ENCODE measurements at places on chromosomes 3 and 15.

- ATAC-seq = no peak
These were observed 9.9 kb downstream of the SEMA4B start for GRCh38 chr15:90211009-90211408.

DNA sequence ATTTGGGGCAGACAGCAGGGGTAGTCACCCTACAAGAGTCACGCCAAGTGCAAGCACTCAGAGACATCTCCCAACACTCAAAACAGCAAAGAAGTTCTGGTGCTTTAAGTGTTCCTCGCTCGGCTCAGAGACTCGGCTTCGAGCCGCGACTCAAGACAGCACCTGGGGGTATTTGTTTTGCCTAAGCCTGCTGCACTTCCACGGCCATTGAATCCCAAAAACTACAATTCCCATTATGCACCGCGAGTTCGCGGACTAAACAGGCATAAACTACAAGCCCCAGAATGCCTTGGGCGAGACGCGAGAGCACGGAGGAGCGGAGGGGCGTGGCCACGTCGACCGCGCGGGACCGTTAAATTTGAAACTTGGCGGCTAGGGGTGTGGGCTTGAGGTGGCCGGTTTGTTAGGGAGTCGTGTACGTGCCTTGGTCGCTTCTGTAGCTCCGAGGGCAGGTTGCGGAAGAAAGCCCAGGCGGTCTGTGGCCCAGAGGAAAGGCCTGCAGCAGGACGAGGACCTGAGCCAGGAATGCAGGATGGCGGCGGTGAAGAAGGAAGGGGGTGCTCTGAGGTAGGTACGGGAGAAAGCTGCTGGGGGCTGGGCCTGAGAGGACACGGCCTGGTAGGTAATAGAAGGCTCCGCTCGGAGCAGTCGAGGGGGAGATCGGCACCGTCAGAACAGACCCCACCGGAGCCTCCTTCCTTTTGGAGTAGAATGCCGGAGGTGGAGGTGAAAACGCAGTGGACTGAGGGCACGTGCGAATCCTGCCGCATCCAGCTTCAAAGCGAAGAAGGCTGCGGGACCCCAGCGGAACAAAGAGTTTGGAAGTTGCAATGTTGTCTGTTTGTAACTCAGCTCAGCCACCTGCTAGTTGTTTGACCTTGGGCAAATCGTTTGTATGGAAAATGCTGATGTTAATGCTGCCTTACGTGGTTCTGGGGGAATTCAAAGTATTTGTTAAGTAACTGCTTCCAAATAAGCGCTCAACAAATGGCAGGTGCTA lies at the start of gene BUB1B:
TSS of gene BUB1B (plus strand) at position 381 of the 1,000 bp plus-strand sequence. CDS start at position 533, 152 bp downstream.
- peak; percentile 96 for ATAC-seq

GRCh38 chr3:125042725-125043406 lies 12.9 kb downstream of the HEG1 start:
- ATAC-seq = no peak

GRCh38 chr3:136658946-136659682 lies 93.1 kb downstream of the STAG1 start:
- no peak for ATAC-seq

GRCh38 chr3:183487896-183488295 lies 59.5 kb upstream of the MCF2L2 start:
- no peak for ATAC-seq

- peak; percentile 49 for ATAC-seq
These were observed at the start of gene RBPMS2 for GRCh38 chr15:64775551-64776401. RBPMS2 (minus strand) TSS chr15:64775589; CDS start chr15:64775319, 270 bp downstream.

DNA sequence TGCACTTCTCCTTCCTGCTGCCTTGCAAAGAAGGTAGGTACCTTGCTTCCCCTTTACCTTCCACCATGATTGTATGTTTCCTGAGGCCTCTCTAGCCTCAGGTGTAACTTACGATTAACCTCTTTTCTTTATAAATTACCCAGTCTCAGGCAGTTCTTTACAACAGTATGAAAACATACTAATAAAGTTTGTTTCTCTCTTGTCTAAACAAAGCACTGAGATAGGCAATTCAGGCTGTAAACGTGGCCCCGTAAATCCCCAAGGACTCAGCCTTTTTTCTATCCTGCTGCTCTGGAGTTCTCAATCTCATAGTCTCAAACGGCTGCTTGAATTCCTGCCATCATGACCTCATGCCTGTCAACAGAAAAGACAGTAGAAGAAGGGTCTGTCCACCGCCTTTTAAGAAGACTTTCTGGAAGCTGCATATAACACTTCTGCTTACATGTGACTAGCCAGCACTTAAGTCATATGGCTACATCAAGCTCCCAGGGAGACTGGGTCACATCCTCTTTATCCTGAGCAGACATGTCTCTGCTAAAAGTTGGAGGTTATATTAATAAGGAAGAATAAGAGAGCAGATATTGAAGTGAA lies 257.8 kb downstream of the EBLN2 start:
- no peak for ATAC-seq

- ATAC-seq = no peak
These were observed 216.8 kb upstream of the CD96 start for GRCh38 chr3:111325160-111325718.

- no peak for ATAC-seq
These were observed 679.0 kb upstream of the DPPA4 start for GRCh38 chr3:110016235-110016815.

GRCh38 chr3:47120138-47120537 lies 43.8 kb downstream of the SETD2 start:
- no peak for ATAC-seq

DNA sequence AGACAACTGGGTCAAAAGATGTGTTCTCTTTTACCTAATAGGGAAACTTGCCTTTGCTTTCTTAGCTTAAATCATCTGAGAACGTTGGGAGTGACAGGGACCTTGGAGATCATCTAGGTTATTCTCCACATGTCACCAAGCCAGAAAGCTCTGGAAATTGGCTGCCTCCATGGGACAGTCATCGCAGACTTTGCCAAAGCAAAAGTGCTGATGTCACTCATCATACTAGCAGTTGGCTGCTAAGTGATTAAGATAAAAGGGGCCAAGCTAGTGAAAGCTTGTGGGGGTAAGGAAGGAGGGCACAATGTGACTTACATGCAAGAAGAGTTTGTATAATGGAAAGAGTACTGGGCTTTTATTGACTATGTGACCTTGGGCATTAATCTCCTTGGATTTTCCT lies 198.0 kb upstream of the PFN2 start:
- no peak for ATAC-seq

DNA sequence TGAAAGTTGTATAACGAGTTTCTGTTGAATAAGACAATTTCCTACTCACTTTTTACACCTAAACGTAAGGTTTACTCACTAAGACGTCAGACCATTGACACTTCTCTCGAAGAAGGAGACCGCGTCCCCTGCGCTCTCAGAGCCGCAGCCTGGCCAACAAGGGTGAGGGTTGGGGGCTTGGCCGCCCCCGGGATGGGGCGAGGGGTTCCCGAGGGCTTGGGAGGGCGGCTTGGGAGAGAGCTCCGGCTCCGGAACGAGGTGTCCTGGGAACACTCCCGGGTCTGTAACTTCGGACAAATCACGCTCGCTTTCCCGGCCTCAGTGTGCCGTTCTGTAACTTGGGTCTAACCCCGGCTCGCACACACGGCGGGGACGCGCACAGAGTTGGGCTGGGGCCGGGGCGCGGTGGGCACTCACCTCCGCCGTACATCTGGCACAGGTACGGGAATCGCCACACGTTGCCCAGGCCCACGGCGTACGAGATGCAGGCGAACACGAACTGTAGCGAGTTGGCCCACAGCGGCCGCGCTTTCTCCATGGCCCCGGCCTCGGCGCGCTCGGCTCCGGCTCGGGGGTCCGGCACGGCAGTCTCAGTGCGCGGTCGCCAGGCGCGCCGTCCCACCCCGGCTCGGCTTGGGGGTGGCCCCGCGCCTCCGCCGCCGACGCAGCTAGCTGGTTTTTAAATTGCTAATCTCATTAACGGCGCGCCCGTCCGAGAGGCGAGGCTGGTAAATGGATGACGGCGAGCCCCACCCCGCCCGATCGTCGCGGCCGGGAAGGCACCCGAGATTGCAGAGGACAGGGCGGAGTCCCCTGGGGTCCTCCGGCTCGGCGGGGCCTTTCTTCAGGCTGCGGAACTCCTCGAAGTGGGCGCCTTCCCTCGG lies at the start of gene SLC6A20:
TSS of gene SLC6A20 (minus strand) at position 655 of the 884 bp plus-strand sequence. CDS start at position 538, 117 bp downstream.
- ATAC-seq = peak; percentile 40

- no peak for ATAC-seq
These were observed 3.2 kb downstream of the SSR3 start for GRCh38 chr3:156551746-156552145.

DNA sequence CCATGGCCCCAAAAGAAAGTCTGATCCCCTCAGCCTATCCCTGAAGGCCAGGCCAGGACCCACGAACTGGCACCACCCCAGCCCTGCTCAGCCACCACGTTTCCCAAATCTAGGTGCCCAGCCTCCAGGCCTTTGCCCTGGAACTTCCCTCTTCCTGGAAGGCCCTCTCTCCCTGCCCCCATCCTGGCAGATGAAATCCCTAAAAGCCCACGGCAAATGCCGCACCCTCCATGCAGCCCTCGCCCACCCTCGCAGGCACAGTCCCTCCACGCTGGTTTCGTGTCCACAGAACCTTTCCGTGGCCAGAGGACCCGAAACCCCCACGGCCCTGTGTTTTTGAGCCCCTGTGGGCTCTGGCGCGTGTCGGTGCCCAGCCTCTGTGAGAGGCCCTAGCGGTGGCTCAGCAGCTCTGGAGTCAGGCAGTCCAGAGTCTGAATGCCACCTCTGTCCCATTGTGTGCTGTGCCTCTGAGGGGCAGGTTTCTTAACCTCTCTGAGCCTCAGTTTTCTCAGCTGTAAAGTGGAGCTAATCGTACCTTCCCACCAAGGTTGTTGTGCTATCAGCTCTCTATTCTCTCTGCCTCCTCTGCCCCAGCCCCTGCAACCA lies 138.5 kb upstream of the IQSEC1 start:
- ATAC-seq = no peak

GRCh38 chr3:111027868-111028267 lies 43.7 kb upstream of the NECTIN3 start:
- ATAC-seq = no peak

DNA sequence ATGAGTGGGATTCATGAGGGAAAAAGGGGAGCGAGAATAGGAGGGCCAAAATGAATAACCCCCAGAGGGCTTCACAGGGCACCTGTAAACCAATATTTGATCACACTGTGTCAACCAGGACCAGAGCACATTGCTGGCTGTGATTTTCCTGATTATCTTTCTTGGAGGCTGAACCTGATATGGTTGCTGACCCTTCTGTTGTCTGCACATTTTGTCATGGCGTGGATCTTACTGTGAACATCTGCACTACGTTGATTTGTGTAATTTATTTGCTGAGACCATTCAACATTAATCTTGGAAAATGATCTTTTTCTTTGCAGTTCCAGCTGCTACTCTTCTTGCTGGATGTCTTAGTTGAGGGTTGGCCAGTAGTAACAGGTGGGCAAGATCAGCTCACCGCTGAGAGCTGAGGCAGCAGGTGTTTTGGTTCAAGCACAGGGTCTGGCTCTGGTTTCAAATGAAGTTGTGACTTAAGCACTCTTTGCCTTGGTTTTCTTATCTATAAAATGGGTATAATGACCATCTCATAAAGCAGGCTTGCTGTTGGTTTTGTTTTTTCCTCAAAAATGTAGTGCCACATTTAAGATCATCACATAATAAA lies 61.2 kb downstream of the ARHGEF26 start:
- ATAC-seq = no peak

DNA sequence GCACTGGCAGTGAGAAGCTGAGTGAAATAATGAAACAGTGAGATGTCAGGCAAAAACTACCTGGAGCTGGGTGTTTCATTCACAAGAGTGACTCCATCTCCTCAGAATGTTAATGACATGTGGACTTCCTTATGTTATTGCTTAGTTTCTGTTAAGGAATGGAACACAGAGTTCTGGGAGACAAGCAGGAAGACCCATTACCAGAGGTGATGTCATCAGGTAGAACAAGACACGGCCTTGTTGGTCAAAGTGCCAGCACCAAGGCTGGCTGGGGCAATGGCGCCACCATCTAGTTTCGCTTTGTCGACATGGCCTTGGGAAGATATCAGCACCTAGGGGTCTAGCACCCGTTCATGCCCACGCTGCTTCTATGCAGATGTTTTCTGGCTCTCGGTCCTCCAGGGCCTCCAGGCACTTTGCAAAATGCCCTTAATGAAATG lies 252.2 kb downstream of the FAM43A start:
- no peak for ATAC-seq

DNA sequence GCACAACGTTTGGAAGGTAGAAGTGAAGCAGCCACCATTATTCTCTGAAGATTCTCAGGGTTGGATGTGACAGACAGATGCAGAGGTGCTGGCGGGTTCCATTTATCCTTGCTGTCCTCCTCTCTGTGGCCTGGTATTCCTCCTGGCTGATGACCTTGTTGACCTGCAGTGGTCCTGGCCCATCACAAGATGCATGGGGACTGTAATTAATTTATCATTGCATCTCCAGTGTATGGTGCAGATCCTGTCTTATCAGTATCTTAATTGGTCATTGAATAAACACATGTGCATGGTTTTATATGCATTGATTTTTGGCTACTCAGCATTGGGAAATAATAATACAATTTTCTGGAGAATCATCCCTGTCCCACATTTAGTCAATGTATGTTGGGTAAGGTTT lies 259.4 kb upstream of the LRRFIP2 start:
- ATAC-seq = no peak

DNA sequence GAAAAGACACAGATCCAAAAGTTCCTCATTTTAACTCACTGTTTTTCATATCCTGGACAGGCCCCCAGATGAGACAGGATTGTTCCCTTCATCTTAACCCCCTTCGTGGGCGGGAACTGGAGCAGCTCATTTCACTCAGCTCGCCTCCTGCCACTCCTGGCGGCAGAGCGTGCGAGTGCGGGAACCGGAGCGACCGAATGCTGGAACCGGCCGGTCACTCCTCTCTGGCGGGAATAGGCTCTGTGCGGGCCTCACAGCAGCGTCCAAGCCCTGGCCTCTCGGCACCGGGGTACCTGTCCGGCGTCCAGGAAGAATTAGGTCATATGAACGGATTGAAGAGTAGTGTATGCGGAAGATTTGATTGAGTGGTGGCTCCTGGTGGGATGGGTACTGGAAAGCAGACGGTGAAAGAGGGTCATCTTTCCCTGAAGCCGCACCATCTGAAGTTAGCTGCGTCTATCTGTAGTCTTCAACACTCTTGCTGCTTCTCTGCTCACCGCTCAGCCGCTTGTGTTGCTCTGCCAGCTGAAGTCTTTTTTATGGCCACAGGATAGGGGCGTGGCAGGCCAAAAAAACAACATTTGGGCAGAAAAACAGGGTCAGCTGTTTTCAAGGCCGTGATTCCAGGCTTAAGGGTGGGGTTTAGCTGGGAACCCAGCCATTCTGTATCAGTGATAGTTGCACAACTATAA lies 42.3 kb upstream of the FXR1 start:
- peak; percentile 16 for ATAC-seq

GRCh38 chr3:89586676-89587075 lies 479.3 kb downstream of the EPHA3 start:
- no peak for ATAC-seq

DNA sequence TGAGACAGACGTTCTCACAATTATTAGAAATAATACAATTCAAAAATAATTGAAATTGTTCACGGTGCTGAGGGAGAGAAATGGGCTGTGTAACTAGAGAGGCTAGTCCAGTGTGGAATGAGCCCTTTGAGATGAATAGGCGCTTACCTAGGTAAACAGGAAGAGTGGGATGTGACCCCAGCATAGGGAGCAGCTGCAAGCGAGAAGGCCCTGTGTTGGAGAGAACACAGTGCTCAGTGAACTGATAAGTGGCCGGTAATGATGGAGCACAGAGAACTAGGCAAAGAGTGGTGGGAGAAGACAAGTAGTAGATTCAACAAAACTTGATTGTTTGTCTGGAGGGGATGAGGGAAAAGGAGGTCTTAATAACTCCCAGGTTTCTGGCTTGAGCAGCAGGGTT lies 103.9 kb downstream of the HCN4 start:
- ATAC-seq = no peak

GRCh38 chr3:13119471-13120220 lies 46.4 kb upstream of the IQSEC1 start:
- ATAC-seq = no peak
